ENCODE measurements at places on chromosomes 12 and 14.

DNA sequence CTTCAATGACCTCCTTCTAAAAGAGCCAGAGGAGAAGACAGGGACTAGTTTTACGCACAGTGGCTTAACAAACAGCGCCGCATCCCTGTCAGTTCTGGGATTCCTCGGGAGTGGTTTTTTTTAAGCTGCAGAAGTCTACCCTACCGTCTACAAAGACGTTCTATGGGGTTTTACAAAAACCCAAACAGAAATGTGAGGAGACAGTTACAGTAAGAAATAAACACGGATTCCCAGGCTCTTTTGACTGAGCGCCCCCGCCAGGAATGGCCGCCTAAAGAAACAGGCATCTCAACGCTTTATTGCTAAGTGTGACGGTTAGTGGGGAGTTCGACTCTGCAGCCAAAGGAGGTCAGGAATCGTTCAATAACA, 484 bp downstream of the ALKBH1 start:
- DNase-seq = no peak

DNA sequence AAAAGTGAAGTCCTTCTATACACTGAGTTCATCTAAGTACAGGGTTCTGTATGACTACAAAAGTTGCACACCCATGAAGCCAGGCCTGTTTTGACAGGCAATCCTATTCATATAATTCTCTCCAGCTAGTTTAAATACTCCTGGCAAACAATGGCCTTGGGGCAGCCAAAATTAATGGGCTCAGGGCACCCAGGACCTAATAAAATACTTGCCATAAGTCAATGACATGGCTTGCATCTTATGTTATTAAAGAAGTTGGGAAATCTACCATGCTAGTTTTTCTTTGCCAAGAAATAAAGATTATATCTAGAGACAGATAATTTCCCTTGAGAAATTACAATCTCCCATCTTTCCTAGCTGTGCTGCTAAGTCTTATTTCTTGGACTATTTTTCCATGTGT, 11.1 kb upstream of the TMTC1 start:
- no peak for DNase-seq

- DNase-seq = no peak
Measured at GRCh38 chr14:101903111-101903561, 61.2 kb upstream of the DYNC1H1 start.

GRCh38 chr12:3655328-3655900, 97.5 kb downstream of the CRACR2A start:
- DNase-seq = no peak

DNA sequence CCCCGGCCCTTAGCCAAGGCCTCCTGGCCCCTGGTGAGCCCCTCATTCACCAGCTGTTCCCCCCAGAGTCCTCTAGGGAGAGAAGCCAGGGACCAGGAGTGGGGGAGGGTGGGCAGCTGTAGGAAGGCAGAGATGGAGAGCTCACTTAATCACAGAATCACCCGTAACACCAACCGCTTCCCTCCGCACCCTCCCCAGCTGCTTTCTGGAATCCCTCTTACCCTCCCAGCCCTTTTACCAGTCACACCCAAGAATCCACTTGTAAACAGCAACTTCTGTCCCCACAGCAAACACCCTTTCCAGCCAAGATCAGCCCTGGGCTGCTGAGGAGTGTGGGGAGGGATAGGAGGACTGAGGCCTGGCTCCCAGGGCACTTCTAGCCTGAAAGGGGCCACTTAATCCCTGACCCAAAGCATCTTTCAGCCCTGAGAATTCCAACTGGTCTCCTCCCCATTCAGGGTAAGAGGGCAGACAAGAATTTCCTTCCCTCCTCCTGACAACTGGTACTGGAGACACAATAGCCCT, 18.8 kb downstream of the NCKAP5L start:
- DNase-seq = no peak

DNA sequence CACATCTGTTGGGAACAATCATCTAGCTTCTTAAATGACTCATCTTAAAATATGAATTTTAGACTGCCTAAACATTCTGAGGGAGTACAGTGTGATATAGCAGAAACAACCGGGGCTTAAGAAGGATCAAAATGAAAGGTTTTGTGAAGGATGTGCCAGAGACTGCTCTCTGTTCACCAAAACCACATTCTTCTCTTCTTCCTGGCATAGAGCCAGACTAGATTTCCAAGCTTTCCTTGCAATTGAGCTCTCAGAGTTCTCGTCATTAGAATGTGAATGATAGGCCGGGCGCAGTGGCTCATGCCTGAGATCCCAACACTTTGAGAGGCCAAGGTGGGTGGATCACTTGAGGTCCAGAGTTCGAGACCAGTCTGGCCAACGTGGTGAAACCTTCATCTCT, 94.5 kb downstream of the LRRIQ1 start:
- DNase-seq = no peak

DNA sequence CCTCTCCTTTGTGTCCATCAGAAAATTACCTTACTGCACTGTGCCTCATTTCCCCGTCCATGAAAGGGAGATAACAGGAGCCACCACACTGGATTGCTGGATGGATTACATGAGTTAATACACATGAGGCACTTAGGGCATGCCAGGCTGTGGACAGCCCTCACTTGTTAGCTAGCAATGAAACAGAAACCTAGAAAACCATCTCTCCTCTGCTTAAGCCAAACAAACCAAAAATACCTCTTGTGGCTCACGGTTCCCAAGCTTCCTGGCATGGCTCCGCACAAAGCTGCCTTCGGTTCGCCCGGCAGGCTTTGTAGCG, 660 bp upstream of the HCFC2 start:
- no peak for DNase-seq

- DNase-seq = no peak
Measured at GRCh38 chr14:104954746-104955395, 23.3 kb downstream of the AHNAK2 start.

- DNase-seq = no peak
Measured at GRCh38 chr12:131445184-131445774, 265.6 kb upstream of the SFSWAP start.

All from stimulated activated CD4-positive, alpha-beta T cell treated with anti-CD3 and anti-CD28 coated beads, Interleukin-1b, Interleukin-23, amount 100 ng/mL, for 24 hours (primary cell).